Cardiac septum (tissue), 1 donor: ENCODE measurements at places on chromosomes 1 and 21. TPM values are rescaled to one million over a fixed set of nuclear protein-coding genes. Genes with fewer than 3 reads are reported as not detected.

GRCh38 chr1:84374991-84375696, 23.1 kb upstream of the DNASE2B start:
- DNase-seq: no peak

GRCh38 chr1:34128186-34128889, 36.7 kb downstream of the CSMD2 start:
- DNase-seq: no peak

DNA sequence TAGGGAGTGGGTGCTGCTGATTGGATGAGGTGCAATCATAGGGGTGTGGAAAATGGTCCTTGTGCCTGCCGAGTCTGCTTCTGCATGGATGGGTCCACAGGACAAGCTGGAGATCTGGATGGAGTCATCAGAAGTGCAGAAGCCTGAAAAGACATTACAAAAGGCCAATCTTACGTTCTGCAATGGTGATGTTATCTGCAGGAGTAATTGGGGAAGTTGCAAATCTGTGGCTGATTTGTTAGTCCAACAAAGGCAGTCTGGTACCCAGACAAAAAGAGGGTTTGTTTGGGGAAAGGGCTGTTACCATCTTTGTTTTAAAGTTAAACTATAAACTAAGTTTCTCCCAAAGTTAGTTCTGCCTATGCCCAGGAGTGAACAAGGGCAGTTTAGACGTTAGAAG, 166.5 kb downstream of the PGBD5 start:
- DNase-seq: no peak

The PRAMEF18 gene
- total RNA-seq: not detected

- no peak for DNase-seq
These were observed 32.4 kb downstream of the AHDC1 start for GRCh38 chr1:27571439-27572018.

DNA sequence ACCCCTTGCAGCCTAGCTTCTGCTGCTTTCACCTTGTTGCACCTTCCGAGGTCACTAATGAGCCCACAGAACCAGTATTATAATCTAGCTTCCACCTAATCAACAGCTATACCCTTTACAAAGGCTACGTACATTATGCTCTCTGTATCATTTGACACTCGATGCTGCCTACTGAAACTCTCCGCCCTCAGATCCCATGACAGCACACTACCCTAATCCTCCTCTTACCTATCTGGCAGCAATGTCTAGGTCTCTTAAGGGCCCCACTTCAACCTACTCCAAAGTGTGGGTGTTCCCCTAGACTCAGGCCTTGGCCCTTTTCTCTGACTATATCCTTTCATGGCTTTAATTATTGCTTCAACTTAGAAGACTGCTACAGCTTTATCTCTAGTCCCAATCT, 4.8 kb upstream of the MRPS21 start:
- DNase-seq: no peak

GRCh38 chr1:115062542-115063004, 26.7 kb downstream of the TSPAN2 start:
- no peak for DNase-seq

DNA sequence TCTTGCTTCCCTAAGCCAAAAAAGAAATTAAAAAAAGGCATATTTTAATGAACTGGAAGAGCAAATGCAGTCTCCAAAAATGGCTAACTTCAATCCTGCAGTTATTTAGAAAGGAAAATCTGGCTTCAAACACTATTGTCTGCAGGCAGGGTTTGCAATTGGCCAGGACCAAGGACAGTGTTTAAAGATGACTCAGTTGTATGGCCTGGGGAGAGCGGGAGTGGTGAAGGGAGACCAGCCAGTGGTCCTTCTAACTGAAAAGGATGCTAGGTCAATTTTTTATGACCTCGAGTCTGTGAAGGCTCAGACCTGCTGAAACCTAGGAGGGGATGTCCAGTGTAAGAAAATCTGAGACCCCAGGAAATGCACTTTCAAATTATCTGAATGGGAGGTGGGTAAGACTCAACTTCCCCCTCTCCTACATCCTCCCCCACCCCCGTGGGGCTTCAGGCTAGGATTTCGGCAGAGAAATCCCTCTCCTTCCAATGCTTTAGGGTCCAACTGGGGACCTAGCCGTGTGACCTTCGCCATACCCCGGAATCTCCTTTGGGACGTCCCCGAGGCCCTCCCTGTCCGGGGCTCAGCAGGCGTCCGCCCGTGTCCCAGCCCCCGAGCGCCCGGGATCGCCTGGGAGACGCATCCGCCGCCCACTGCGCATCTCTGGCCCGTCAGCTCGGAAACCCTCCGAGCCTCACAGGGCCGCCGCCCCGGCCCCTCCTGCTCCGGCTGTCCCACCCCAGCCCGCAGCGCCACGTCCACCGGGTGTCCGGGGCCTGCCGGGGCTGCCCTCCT, 602 bp upstream of the RIMKLA start:
- DNase-seq: no peak

DNA sequence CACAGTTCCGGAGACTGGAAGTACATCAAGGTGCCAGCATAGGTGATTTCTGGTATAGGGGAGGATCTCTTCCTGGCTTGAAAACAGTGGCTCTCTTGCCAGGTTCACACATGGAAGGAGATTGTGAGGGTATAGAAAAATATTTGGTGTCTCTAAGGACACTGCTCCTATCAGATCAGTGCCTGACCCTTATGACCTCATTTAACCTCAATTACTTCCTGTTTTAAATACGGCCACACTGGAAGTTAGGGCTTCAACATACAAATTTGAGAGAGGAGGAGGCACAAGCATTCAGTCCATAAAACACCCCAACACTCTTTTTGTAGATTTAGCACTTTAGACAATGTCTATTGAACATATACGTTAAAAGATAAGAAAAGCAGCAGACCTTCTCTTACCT, 37.0 kb downstream of the COL6A1 start:
- no peak for DNase-seq

DNA sequence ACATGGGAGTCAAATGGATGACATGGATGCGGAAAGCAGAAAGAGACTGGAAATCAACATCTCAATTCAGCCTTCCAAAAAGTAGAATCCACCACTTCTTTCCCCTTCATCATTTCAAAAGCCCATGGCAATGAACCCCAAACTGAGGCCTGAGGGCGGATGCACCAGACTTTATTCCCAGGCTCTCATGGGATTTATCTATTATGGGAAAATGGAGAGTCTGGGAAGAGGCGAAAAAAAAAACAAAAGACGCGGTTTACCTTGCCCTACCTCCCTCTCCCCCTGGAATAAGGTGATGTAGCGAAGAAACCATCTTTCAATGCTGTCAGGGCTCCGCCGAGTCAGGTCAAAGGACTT, 624 bp downstream of the KIFAP3 start:
- no peak for DNase-seq

The OR6N1 gene
- not detected for total RNA-seq

DNA sequence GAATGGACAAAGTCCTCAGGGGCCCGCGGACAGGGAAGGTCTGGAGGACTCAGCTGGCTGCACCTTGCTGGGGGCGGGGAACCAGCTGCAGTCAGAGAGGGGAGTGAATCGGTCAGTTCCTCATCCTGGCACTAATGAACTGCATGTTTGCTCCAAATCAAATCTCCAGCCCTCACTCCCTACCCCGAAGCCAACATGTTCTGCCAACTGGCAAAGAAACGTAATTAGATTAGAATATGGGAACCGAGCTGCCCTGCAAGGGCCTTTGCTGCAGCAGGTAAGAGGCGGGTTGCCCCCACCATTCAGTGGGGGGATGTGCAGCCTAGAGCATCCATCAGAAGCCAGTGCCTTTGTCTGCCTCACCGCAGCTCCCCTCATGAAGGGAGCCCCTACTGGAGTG, 121.1 kb downstream of the AJAP1 start:
- no peak for DNase-seq

The PDC gene
- total RNA-seq: not detected

The TNFAIP8L2 gene
- 0.86 TPM for total RNA-seq

DNA sequence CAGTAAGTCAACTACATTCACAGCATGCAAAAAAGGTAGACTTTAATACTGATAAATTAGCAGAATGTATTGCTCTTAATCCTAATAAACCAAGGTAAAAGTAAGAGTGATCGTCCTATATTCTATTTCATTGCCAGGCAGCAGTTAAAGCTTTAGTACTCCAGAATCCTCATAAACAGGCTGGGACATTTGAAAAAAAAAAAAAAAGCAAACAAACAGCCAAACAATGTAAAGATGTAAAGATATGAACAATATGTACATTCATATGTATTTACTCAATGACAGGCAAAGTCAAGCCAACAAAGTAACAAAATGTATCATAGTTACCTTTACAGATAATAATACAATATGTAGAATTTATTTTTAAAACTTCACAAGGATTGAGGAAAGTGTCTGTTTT, 383.6 kb downstream of the COL11A1 start:
- DNase-seq: no peak

DNA sequence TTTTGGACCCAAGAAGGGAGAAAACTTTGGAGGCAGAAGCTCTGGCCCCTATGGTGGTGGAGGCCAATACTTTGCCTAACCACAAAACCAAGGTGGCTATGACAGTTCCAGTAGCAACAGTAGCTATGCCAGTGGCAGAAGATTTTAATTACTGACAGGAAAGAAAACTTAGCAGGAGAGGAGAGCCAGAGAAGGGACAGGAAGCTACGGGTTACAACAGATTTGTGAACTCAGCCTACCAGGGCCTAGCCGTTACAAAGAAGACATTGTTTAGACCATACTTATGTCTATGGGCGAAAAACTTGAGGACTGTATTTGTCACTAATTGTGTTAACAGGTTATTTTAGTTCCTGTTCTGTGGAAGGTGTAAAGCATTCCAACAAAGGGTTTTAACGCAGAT, 10.4 kb upstream of the ACOT11 start:
- no peak for DNase-seq

GRCh38 chr1:174209347-174210187, 50.2 kb downstream of the RABGAP1L start:
- no peak for DNase-seq
